Stimulated activated CD4-positive, alpha-beta T cell treated with anti-CD3 and anti-CD28 coated beads, Interleukin-12 subunit alpha, Interleukin-12 subunit beta, amount 100 ng/mL, for 48 hours (primary cell): ENCODE measurements at places on chromosomes 6 and 20.

DNA sequence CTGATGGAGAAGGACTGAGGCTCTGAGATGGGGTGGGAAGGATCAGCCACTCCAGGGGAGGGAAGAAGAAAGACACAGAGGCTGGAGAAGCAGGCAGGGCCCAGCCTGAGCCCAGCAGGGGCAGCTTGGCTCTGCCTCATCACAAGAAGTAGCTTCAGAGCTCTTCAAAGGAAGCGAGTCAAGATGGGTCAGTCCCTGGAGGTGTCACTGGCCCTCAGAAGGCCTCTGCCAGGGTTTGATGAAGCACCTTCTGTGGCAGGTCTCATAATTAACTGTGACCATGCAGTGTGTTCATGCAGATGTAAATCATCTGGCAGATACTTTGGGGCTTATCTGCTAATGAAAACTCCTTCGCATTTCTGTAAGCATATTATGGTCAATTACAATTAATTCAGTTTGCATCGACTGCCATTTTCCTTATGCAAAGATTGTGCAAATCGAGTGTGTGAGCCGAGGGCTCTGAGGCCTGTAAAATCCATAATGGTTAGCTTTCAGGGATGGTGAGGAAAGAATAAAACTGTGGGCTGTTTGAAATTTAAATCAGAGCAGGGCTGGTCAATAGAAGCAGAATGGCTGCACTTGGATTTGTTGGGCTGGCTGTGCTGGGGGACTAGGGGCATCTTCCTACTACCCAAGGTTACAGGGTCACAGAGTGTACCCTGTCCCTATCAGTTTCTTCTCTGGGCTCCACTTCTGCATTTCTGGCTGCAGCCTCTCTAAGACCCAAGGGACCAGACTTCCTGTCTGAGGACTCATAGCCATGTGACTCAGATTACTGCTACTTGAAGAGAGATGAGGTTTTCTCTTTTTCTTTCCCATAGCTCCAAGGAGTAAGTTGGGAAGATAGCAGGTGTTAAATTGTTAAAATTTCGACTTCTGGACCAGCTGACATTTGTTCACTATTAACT, 376.6 kb downstream of the DHX35 start:
- DNase-seq: no peak

GRCh38 chr6:17714879-17715851, 8.4 kb upstream of the NUP153 start:
- peak; percentile 43 for DNase-seq

DNA sequence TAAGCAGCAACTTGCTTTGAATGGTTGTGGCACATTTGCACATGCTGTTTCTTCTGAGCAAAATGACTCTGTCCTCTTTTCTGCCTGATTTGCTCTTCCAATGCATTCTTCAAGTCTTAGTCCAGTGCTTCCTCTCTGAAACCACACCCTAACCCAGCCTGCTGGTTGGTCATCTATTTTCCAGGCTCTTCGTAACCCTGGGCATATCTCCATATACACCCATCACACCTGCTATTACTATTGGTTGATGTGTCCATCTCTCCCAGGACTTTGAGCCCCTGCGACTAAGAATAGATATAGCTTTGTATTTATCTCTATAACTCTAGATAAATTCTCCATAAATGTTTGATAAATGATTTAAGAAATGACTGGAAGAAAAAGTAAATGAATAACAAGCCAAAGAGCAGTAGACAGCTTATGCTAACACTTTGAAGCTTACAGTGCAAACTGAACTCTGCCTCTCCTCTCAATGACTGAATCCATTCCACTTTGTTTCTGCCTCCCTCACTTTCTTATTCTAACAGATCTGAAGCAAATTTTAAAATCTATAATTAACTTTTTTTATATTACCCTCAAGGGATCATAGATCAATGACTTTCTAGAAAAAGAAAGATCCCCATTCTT, 59.7 kb upstream of the NT5E start:
- no peak for DNase-seq

GRCh38 chr6:15602154-15602553, 60.7 kb downstream of the DTNBP1 start:
- DNase-seq: no peak

GRCh38 chr20:64146301-64146935, 17.8 kb upstream of the MYT1 start:
- no peak for DNase-seq

GRCh38 chr20:16321291-16321690, 252.0 kb downstream of the KIF16B start:
- DNase-seq: no peak

- DNase-seq: peak; percentile 54
These were observed 700 bp downstream of the GFOD1 start for GRCh38 chr6:13486679-13487121.

DNA sequence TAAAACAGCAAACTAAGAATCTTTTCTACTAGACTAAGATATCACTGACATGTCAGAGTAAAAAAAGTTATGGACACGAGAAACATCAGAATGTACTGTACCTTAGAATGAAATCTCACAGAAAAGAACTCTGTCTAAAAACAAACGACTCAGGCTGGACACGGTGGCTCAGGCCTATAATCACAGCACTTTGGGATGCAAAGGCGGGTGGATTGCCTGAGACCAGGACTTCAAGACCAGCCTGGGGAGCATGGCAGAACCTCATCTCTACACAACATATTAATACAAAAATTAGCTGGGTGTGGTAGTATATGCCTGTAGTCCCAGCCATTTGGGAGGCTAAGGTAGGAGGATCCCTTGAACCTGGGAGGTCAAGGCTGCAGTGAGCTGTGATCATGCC, 122.6 kb downstream of the PRND start:
- DNase-seq: no peak

DNA sequence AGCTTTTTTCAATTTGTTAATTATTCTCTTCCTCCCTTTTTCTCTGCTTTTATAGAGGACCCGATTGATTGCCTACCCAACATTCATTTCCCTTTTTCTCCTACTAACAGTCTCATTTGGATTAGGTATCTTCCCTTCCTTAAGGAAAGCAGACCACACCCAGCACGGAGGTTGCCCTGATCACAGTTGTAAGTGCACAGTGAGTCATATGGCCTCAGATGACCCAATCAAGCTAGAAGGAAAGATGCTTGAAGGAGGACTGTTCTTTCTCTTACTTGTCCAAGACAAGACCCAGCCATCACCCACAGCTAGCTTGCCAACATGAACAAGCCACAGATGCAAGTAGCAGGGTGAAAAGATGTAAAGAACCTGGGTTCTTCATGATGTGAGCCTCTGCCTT, 518.6 kb downstream of the PKHD1 start:
- no peak for DNase-seq
